ENCODE measurements at places on chromosomes 7 and 10.

GRCh38 chr10:65796472-65796871 lies 1129.4 kb upstream of the LRRTM3 start:
- DNase-seq = no peak

DNA sequence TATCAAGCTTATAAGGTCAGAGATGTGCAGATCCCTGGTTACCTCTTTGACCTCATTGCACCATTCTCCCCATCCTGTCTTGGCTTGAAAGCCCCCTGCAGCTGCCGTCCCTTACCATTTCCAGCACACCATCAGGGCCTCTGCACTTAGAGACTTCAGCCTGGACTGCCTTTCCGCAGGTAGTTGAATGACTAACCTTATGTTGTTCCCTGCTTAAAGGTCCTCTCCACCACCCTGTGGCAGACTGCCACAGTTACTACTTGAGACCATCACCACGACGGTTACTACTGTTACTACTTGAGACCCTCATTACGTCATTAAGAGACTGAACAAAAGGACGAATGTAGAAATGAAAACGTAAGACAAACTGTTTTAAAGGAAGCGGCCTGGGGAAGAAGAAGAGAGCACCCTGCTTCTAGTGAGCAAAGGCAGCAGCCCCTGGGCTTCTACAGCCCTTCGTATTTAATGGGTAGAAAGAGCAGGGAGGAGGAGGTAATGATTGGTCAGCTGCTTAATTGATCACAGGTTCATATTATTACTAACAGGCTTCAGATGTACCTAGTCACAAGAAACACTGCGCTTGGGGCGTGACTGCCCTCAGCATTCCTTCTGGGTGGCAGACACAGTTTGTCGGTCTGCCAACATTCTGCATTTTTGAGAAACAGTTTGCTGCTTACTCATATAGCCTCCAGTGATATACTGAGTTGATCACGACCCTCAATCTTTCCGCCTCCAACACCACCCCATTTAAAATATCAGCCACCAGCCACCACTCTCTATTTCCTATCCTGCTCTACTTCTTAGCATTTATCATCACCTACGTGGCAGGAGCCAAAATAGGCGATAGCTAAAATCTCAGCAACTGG lies 74.1 kb upstream of the PARD3 start:
- DNase-seq = no peak

GRCh38 chr7:35695473-35695850 lies 527 bp upstream of the HERPUD2 start:
- peak; percentile 10 for DNase-seq

DNA sequence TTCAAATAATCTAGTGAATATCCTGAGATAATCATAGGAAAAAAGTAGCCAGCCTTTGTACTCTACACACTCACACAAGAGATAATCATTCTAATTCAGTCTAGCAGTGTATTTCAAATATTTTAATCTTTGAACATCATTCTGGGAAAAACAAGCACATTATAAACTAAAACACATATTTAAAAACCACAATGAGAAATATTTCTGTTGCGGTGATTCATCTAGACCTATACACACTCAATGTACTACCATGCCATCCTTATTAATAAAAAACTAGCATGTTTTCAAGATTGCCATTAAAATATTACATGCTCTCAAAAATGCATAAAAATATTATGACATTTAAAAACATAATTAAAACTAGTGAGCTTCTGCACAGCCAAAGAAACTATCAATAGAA lies 11.8 kb downstream of the COG5 start:
- DNase-seq = no peak

GRCh38 chr10:104391150-104391968 lies 37.7 kb downstream of the CFAP58 start:
- peak; percentile 51 for DNase-seq

GRCh38 chr7:94366832-94367231 lies 27.9 kb upstream of the COL1A2 start:
- DNase-seq = peak; percentile 18

DNA sequence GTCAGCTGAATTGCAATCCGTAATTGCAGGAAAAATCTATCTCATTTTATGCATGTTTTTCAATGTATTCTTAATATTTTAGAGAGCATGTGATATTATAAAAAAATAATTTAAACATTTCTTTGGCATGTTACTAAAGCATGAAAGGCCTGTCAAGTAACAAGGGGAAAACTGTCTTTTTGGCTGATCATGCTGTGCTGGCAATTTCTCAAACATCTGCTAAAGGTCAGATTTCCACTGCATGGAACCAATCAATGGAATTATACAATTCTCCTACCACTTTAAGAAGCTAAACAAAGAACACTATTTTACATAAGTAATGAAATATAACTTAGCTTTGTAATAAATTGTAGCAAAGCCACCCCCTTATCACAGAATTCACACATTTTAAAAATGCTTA lies 49.4 kb downstream of the JMJD1C start:
- DNase-seq = no peak

GRCh38 chr10:132489053-132489703 lies 48.4 kb upstream of the INPP5A start:
- DNase-seq = no peak

GRCh38 chr7:73739387-73739767 lies 775 bp upstream of the ABHD11 start:
- no peak for DNase-seq

- peak; percentile 90 for DNase-seq
Measured at GRCh38 chr7:2870471-2870931, 26.4 kb upstream of the GNA12 start.

DNA sequence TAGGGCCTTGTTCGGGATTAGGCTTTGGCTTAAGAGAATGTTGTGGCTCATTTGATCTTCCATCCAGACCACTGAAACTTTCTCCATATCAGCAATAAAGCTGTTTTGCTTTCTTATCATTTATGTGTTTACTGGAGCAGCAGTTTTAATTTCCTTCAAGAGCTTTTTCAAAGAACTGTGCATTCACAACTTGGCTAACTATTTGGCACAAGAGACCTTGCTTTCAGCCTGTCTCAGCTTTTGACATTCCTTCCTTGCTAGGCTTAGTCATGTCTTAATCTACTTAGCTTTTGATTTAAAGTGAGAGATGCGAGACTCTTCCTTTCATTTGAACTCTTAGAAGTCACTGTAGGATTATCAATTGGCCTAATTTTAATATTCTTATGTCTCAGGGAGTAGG lies 19.1 kb upstream of the AKR1B1 start:
- no peak for DNase-seq

- no peak for DNase-seq
Measured at GRCh38 chr10:80411681-80412220, 3.4 kb downstream of the PRXL2A start.

- no peak for DNase-seq
Measured at GRCh38 chr10:61835946-61836887, 65.3 kb upstream of the ARID5B start.

- DNase-seq = no peak
Measured at GRCh38 chr10:109126016-109126415, 797.3 kb downstream of the XPNPEP1 start.

GRCh38 chr7:39880556-39880955 lies 69.5 kb upstream of the CDK13 start:
- peak; percentile 1 for DNase-seq

DNA sequence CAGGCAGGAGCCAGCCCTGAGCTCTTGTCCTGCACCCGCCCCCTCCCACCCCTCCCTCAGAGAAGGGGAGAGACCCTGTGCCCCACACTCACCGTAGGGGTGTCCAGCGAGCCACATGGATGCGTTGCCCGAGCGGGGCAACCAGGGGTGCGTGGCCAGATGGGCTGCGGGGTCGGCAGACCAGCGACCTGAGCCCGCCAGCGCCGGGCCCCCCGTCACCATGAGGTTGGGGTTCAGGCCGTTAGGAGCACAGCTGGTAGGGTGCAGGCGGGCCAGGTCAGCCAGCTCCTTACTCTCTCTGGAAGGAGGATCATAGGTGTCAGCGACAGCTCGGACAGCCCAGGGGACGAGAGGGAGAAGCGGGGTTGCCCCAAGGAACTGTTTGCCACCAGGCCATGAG lies 46.4 kb downstream of the TNRC18 start:
- no peak for DNase-seq

DNA sequence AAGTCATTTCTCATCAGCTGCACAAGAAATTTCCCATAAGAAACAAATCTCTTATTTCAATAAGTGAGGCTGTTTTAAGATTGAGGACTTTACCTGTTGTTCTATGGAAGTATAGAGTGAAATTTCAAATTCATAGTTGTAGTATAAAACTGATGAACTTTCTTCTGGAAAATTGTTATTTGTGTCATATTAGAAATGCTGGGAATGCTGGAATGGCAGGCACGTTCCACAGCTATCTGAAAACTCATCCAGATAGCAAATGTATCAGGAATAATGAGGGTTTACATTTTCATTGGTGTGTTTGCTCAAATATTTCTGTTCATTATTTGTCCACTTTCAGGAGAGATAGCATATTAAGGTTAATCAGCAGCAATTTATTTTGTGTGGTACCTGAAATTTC lies 40.8 kb downstream of the CPED1 start:
- no peak for DNase-seq

Data from suppressor macrophage treated with lipopolysaccharide for 1 hour (primary cell).